ENCODE measurements at places on chromosomes 5 and 9.
A peak's percentile ranks its signal among the peaks of the same experiment; 100 is the strongest.

- DNase-seq: no peak
These were observed 66.8 kb downstream of the RAB3C start for GRCh38 chr5:58649716-58650115.

- no peak for DNase-seq
These were observed 29.2 kb upstream of the PHF24 start for GRCh38 chr9:34928921-34929320.

GRCh38 chr5:112025757-112026156, 268.8 kb upstream of the NREP start:
- no peak for DNase-seq

GRCh38 chr9:96121136-96121535, 180.8 kb downstream of the HSD17B3 start:
- no peak for DNase-seq

DNA sequence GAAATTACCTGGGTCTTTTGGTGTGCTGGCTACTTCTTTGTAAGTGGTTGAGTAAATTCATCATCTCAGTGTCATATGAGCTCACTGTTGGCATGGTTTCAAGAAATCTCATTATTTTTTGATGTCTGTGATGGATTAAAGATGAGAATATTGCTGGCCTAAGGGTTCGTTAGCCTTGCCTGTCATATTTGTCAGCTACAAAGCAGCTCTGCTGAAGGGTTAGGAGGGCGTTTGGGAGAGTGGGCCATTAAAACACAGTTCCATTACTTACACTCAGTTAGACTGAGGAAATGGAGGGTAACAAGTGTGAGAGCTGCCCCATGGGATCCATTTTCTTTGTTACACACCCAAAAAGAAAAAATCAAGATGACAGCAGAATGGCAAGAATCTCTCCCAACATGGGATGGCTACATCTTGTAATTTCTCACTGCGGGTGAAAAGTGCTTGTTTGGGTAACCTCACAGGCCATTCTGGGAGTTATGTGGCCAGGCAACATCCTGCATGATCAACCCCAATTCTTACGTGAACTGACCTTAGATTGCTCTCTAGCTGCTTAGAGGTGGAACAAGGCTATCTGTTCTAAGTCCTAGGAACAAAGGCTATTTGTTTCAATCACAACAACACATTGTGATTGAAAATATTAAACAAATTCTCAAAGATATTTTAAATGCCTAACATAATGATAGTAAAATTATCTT, 609.5 kb upstream of the RGMB start:
- no peak for DNase-seq

- DNase-seq: peak; percentile 11
These were observed 467.8 kb downstream of the TMEM232 start for GRCh38 chr5:110258460-110259216.

- no peak for DNase-seq
These were observed 85.4 kb downstream of the PJA2 start for GRCh38 chr5:109324351-109324750.

GRCh38 chr5:169242175-169242848, 58.6 kb downstream of the SLIT3 start:
- DNase-seq: no peak

- no peak for DNase-seq
These were observed 1737.9 kb upstream of the C9orf72 start for GRCh38 chr9:29311221-29311620.

GRCh38 chr5:25744908-25745307, 1100.1 kb upstream of the CDH10 start:
- DNase-seq: no peak
